Fibroblast of skin of abdomen (primary cell): ENCODE measurements at places on chromosomes 6 and 20.

GRCh38 chr6:155523821-155524651, 68.4 kb upstream of the NOX3 start:
- peak; percentile 86 for DNase-seq

GRCh38 chr6:159174263-159174969, 5.2 kb downstream of the FNDC1 start:
- peak; percentile 64 for DNase-seq

- DNase-seq: no peak
These were observed 460.3 kb downstream of the QKI start for GRCh38 chr6:163874784-163875183.

DNA sequence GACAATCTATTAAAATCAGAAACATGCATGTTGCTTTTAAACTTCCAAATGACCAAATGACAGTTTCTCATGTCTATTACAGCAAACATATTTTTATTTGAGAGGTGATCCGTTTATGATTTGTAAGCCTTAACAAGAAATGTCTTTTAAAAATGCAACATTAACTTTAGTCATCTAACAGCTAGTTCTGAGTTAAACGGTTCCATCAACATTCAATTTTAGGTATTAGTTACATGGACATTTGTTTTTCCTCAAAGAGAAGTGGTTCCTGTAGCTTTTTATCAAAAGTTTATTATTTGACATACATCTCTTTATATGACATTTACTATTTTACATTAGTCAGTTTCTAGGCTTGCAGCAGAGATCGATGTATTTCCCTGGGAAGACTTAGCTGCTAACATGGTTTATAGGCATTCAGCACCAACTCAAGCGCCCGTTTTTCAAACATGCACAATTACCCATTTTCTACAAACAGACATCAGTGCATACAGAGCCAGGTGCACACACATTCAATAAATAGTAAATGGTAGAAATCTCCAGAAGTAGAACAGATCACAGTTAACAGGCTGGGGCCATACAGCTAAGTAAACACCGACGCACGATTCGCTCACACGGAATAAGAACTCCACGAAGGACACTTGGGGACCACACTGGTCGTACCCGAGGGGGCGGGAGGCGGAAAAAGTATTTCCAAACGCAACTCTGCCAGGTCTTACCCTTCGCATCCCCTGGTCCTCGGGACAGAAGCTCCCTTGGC, 882 bp downstream of the CNR1 start:
- no peak for DNase-seq

GRCh38 chr6:111741177-111741952, 131.9 kb downstream of the FYN start:
- DNase-seq: no peak

DNA sequence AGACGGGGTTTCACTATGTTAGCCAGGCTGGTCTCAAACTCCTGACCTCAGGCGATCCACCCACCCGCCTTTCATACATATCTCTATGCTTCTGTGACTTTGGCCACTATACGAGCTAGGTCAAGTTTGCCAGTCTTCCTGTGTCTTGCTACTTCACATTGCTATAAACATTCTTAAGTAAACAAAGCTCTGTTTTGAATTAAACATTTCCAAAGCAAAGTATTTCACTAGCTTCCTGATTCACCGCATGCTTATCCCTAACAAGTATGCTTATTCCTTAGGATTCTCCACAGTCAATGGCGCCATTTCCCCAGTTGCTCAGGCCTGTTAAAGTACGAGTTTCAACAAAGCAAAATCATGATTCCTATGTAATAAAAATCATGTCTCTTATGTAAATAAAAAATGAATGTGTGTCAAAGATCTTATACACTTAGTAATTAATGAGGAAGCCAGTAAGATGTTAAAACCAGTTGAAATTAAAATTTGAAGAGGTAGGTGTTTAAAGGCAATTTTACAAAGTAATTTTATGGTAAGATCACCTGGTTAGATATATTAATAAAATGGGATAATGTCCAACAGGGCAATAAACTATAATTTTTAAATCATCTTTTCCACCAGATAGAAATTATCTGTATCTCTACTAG, 88.5 kb downstream of the PRKN start:
- no peak for DNase-seq

DNA sequence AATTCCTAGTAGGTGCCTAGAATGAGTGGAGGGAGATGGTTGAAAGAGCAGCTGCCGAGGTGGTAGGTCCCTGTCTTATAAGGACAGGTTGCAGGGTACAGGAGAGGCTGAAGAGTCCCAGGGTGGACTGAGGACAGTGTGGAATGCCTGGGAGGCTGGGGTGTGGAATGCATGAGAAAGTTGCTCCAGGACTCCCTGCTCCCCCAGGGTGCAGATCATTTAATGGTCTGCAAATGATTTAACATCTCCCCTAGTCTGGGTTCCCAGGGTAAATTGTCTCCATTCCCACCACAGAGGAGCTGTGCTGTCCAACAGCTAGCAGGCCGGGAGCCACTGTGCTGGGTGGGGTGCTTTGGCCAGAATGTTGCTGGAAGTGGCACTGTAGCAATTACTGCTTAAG, 76.0 kb downstream of the CD83 start:
- peak; percentile 10 for DNase-seq

DNA sequence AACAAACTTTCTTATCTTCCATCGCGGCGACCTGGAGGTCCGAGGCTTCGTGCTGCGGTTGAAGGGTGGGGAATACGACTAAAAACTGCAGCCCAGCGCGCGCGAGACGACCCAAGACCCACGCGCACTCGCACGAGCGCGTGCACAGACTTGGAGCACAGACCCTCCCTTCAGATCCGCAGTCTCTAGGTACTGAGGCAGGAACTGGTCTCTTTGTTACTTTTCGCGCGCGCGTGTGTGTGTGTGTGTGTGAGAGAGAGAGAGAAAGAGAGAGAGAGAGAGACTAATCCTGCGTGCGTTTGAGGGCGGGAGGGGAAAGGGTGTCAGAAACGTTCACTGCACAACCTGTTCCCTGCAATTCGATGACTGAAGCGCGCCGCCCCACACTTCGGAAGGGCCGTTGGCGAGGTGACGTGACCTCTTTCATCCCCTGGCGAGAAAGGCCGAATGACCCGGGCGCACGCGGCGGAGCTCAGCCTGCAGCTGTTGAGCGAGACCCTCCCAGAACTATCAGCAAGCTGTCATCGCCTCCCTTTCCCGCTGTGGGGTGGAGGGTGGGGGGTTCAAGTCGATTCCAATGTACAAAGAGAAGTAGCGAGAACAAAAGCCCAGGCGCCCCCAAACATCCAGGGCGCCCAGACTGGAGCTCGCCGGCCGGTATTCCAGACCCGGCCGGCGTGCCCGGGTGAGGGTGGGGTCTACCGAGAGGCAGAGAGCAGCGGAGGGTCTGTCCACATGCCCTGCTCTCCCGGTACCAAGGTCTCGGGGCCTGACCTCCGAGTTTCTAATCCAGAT, 1.5 kb upstream of the TUBB2B start:
- DNase-seq: peak; percentile 33

DNA sequence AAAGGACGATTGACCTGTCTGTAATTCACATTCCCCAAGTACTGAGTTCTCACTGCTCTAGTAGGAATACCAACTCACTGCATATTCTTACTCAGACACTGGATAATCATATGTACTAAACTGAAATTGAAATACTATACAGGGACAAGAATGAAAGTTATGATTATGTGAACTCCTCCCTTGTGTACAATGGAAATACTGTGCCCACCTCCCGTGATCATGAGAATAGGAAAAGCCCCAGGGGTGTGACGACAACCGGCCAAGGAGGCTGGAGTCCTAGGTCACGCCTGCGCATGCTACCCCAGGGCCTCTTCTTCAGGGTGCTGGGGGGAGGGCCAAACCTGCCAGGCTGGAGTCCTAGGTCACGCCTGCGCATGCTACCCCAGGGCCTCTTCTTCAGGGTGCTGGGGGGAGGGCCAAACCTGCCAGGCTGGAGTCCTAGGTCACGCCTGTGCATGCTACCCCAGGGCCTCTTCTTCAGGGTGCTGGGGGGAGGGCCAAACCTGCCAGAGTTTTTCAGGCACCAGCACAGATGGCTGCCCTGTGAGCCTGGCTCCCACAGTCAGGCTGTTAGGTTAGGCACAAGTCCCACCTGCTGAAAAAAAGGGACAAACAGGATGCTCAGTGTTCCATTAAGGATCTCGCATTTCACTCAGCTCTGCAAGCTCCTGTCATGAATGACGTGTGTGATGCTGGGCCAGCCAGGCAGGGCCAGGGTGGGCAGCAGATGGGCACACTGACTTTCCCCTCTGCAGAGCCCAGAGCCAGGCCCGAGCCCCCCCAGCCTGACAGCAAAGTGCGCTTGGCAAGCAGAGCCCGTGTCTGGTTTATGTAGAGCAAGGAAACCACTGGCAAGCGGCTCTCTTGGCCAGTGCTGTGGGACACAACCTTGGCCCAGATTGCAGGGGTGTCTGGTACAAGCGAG, 107.7 kb downstream of the FOXF2 start:
- DNase-seq: no peak

DNA sequence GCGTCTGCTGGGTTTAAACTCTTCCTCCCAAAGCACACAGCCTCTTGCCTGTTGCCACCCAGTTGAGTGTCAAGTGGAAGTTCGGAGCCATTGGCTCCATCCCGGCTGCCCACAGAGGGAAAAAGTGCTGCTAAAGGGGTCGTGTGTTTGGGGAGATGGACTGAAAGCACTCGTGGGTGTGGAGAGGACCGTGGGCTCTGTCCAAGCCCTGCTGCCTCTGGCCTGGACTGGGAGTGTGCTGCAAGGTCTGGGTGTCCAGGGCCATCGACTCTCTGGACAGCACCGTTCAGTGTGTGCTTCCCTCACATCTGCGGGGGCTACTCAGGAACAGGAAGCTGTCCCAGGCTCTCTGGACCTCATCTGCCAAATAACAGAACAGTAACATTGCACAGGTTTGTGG, 269.3 kb downstream of the DLL1 start:
- DNase-seq: no peak
